ENCODE measurements at places on chromosomes 16 and 17.

DNA sequence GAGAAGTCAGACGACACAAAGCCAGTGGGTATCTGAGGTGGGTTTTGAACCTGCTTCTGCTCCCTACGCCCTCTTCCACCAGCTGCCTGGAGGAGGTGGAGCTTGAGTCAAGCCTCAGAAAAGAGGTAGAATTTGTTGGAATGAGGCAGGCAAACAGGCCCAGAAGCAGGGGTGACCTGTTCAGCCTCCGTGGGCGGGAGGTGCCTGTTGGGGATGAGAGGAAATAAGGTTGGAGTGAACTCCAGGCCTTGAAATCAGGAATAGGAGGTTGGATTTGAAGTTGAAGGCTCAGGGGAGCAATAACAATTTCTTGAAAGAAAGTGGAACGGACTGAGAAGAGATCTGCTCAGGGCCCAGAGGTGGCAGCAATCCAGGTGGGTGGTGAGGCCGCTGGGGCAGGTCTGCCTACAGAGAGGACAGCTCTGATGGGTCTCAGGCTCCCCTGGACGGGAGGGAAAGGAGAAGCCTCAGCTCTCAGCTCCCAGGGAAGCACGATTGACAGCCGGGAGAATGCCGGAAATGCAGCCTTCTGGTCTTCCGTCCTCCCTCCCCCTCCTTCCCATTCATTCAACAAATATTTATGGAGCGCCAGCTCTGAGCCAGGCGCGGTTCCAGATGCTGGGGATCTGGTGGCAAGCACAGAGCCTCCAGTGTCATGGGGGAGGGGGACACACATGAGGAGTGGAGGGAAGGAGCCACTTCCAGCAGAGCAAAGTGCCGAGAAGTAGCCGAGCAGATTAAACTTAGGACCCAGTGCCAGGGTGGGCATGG is 61.9 kb upstream of the CIBAR2 start:
- no peak for DNase-seq

GRCh38 chr16:86806838-86807351 is 228.5 kb downstream of the FOXL1 start:
- DNase-seq = no peak

DNA sequence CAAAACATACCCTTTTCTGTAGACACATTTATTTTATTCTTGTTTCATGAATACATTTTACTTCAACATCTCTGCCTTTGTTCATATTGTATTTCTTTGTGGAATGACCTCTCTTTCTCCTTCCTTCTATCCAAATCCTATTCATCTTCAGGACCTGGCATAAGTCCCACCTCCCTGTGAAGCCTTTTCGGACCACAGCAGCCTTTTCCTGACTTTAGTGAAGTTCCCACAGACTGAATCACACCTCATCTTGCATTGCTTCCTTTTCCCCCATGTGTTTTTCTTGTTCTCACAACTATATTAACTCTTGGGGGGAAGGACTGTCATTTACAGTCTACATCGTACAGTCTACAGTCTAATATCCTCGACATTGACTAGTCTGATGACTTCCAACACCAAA is 58.2 kb downstream of the MFSD11 start:
- DNase-seq = no peak

DNA sequence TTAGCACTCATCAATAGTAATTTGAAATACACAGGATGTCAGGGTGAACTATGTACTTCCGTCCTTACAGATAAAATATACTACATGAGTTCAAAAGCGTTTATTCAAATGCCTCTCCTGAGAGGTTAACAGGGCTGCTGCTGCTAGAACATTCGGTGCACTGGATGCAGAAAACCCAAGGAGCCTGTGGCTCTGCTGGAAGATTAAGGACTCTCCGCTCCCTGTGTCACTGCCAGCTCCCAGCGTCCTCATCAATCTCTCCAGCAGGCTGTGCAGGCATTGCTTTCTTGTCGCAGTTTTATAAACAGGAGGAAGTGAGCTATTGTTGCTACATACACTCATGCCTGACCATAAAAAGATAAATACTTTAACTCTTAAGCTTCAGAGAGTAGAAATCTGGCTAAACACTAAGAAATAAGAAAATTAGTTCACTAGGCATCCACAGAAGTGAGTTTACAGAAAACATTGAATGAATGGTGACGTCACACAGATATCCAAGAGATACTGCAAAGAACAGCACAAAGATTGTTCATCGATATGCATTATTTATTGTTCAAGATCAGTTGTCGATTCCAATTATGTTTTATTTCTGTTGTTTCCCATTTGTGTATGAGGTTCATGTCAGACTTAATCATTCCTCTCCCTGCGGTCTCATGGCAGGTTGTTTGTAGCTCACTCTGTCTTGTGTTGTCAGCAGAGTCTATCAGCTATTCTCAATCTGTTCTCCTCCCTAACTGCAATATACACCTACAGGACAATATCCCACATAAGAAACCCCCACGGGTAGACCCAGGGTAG is 127.9 kb upstream of the MON1B start:
- DNase-seq = no peak

GRCh38 chr16:79640513-79641360 is 40.2 kb upstream of the MAF start:
- DNase-seq = no peak

GRCh38 chr16:11201498-11202259 is 54.3 kb downstream of the SOCS1 start:
- DNase-seq = no peak

DNA sequence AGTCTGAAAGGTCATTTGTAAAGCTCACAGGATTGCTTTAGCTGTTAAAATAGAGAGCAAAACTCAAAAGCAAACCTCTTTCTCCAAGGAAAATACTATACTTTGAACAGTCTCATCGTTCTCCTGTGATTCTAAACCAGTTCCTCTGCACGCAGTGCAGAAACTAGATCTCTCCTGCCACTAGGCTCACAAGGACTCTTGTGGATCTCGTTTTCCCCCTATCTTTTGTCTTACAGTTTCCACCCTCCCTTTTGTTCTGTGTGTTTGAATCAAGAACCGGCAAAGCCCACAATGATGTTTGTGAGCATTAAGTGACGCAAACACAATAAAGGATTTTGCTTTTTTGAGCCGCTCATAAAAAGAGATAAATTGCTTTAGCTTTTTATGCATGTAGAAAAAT is 1103.5 kb upstream of the RBFOX1 start:
- DNase-seq = no peak

- DNase-seq = no peak
Measured at GRCh38 chr17:4946312-4946976, 1.9 kb downstream of the PFN1 start.

DNA sequence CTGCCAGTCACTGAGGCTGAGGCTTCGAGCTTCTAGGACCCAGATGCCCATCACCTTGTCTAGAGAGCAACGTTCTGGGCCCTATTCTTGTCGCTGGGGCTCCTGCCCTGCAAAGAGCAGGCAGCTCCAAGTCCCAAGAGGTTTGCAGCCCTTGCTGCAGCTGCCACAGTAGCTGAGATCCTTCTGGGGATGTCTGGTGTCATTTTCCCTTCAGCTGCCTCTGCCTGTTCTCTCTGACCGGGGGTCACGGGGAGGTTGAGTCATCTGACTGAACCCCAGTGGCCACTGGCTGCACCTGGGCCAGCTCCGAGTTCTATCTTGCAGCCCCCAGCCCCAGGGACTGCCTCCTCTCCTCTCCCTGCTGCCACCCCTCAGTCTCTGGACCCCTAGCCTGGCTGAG is 4.9 kb downstream of the WSCD1 start:
- no peak for DNase-seq

DNA sequence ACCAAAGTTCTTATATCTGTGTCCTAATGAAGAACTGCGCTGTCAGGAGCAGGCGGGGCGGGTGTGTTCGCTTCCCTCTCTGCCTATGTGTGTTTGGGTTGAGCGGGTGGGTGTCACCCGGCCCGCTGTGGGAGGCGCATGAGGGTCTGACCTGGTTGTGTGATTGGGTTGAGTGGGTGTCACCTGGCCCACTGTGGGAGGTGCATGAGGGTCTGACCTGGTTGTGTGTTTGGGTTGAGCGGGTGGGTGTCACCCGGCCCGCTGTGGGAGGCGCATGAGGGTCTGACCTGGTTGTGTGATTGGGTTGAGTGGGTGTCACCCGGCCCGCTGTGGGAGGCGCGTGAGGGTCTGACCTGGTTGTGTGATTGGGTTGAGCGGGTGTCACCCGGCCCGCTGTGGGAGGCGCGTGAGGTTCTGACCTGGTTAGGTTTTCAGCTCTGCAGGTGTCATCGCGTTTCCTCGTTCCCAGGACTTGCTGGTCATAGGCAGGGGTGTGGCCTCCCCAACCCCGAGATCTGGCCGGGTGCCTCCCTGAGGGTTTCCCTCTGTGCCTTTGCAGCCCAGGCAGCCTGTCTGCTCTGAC is 69.6 kb upstream of the ZNF750 start:
- DNase-seq = no peak

DNA sequence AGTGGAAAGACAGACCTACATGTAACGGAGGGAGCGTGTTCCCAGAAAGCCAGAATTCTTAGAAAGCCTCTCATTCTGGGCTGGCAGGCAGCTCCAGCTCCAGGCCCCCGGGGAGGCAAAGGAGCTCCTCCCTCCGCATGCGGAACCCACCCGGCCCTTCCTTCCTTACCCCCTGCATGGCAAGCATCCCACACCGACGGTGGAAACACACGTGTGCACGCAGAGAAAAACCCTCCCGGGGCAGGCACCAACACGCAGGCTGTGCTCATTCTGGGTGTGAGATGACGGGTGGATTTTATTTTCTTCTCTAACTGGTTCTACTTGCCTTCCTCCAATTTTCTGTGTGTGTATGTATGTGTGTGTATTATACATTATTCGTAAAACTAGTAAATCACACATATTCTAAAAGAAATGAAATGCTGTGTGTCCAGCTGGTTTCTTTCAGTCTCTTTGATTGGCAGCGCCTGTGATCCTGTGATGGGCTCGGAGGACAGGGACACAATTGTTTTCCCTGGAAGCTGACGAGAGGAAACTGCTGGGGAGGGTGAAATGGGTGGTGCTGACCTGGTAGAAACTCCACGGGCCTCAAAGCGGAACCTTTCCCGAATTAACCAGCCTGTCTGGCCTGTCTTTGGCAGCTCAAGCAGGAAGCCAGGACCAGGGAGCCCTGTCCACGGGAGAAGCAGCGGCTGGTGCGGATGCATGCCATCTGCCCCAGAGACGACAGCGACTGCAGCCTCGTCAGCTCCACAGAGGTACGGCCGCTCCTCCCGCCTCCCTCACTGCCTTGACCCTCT is 22.2 kb downstream of the CARD14 start:
- no peak for DNase-seq

DNA sequence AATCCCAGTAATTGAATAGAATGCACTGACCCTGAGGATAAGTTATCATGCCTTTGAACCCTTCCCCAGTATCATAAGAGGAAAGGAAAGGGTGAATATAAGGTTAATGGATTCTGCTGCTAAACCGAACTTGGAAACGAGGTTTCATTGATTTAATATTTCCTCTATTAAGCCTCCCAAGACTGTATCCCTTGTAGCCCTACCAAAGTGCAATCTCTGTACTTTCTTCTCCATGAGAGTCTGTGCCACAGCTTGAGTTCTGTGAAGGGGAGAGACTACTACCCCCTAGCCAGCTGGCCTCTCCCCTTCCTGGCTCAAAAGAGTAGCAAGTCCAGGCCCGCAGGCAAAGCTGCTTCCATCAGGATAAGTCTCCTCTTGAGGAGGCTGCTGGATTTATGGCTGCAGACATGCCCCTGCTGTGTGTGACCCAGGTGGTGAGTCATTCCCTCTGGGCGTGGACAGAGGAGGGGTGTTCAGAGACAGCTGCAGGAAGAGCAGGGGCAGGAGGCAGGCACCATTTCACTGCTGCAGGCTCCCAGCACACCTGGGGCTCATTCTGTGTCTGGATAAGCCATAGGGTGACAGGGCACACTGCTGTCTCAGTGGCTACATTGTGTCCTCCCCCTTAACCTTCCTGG is 58.4 kb downstream of the TOM1L2 start:
- no peak for DNase-seq

GRCh38 chr17:35161281-35161761 is 13.7 kb downstream of the UNC45B start:
- DNase-seq = no peak

GRCh38 chr17:1733759-1734158 is 8.9 kb upstream of the SERPINF2 start:
- no peak for DNase-seq

DNA sequence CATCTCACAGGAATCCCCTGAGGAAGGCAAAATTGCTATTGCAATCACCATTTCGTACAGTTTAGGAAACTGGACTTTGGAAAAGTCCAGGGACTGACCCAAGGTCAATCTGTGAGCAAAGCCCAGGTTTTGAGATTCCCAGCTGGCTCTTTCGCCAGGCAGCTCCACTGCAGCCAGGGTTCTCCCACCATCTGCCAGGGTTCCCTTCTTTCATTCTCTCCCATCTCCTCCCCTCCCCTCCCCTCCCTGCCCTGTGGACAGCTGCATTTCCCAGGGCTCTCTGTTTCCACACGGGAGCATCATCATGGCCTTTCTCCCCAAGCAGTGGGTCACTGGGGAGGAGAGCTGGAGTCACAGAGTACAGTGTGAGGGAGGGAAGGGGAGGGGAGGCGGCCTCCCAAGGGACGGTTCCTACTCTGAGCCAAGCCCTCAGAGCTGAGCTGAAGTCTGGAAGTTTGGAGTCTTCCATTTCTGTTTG is 11.9 kb upstream of the GSDMA start:
- no peak for DNase-seq

DNA sequence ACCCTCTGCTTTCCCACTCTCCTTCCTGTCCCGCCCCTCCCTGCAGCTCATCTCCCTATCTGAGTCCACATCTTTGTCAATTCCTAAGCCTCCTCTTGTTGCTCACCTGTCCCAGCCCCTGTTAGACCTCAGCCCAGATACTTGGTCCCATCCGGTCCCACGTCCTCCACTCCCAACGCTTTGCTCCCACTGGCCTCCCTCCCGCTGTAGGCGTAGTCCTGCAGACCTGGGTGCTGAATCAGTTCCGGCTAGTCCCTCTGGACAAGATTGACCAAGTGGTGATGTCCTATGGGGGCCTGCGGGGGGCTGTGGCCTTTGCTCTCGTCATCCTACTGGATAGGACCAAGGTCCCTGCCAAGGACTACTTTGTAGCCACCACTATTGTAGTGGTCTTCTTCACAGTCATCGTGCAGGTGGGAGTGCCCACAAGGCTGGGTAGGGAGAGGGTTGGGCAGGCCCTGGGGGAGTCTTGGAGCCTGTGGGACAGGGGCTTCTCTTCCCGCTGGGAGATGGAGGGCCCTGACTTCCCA is 8.0 kb downstream of the SLC9A5 start:
- no peak for DNase-seq

DNA sequence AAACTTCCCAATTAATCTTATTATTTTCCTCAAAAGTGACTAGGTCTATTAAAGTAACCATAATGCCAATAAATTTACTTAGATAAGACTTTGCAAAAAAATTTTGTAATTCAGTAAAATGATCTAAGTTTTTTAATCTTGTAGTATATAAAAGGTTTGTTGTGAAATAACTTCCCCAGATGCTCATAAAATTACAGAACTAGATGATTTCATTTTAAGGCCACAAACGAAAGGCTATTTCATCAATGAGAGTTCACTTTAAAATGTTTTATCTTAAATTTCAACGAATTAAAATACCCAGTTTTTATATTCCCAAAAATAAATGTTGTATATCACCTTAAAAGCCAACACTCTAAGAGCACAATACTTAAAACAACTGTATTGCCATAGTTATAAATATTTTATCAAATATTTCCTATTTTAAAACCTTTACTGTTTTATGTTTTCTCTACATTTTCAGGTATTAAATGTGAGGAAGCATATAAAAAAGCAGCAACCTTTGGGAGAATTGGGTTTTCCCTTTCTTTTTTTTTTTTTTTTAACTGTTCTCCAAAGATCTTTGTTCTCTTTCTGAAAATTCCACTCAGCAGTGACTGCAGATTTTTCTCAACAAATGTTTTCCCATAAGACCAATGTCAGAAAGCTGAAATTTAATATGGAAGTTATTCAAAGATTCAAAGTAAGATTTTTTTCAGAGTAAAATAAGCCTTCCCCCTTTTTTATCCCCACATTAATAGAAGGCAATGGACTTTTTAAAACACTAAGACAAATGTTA is 169.9 kb downstream of the CYB561 start:
- no peak for DNase-seq

Data from germinal center (tissue), 1 donor.